ENCODE measurements at places on chromosomes 4 and X.

DNA sequence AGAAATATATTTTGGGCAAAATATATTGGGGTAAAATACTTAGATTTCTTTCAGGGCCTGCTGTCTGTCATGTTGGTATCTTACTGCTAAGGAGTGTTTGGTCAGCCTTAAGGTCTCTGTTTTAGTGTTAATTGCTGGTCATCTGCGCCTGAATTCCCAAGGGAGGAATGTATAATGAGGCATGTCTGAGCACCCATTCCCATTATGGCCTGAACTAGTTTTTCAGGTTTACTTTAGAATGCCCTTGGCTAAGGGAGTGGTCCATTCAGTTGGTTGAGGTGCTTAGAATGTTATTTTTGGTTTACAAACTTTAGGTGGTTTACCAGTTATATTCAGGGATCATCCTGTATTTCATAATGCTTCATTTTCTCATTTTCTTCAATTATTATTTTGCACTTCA lies 125.9 kb downstream of the CFAP299 start:
- no peaks in the 10 kb centered on the region for H3K27me3 ChIP-seq
- H3K4me3 ChIP-seq, result no peak overlapping the region
- no peak overlapping the region for H3K27ac ChIP-seq
- peaks cover 13% of the 10 kb centered on the region for H3K4me1 ChIP-seq

DNA sequence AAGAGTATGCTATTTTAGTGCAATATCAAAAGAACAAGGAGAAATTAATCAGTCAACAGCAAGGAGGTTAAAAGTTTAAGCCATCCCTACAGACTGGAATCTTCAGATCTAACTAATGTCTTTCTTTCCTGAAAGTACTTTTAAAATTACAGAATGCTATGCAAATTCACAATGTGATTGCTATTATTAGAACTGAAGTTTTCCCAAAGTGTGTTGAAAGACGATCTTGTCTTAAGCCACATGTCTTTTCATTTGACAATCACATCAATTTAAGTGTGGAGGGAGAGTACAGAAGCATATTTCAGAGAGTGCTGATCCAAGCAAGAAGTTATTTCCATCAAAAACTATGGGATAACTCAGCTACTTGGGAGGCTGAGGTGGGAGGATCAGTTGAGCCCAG lies 64.7 kb upstream of the TNIP3 start:
- H3K4me1 ChIP-seq, result peaks cover 44% of the 10 kb centered on the region
- H3K4me3 ChIP-seq, result no peak overlapping the region
- H3K36me3 ChIP-seq, result no peaks in the 10 kb centered on the region
- no peaks in the 10 kb centered on the region for H3K27me3 ChIP-seq
- H3K27ac ChIP-seq, result no peak overlapping the region

- H3K4me3 ChIP-seq, result no peak overlapping the region
- H3K27me3 ChIP-seq, result no peaks in the 10 kb centered on the region
- H3K27ac ChIP-seq, result peak overlapping the region; percentile 87
- no peaks in the 10 kb centered on the region for H3K36me3 ChIP-seq
Observed at GRCh38 chrX:13024986-13025385, 19.4 kb downstream of the FAM9C start.

- peaks cover 4% of the 10 kb centered on the region for H3K4me1 ChIP-seq
- no peak overlapping the region for H3K4me3 ChIP-seq
Observed at GRCh38 chrX:10197279-10198210, 40.8 kb downstream of the CLCN4 start.

- peak; percentile 25 for DNase-seq
- no peaks in the 10 kb centered on the region for H3K27me3 ChIP-seq
- H3K27ac ChIP-seq, result no peak overlapping the region
Observed at GRCh38 chrX:49209434-49210251, 9.7 kb upstream of the SYP start.

DNA sequence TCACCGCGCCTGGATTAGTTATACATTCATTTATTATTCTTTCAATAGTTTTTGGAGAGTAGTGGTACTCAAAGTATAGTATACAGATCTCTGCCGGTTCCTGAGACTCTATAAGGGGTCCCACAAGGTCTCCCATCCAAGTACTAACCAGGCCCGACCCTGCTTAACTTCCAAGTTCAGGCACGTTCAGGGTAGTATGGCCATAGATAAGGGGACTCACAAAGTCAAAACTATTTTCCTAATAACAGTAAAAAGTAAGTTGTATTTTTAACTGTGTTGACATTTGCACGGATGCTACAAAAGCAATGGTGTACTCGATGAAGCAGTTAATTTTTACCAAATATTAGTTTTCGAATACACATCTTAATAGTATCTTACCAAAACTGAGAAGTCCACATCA lies 84.4 kb upstream of the STK26 start:
- H3K27me3 ChIP-seq, result no peaks in the 10 kb centered on the region
- no peak overlapping the region for H3K4me3 ChIP-seq
- no peak overlapping the region for H3K27ac ChIP-seq
- no peaks in the 10 kb centered on the region for H3K36me3 ChIP-seq
- no peaks in the 10 kb centered on the region for H3K4me1 ChIP-seq

GRCh38 chr4:123430031-123430430 lies 33.4 kb downstream of the SPRY1 start:
- no peaks in the 10 kb centered on the region for H3K27me3 ChIP-seq
- peak; percentile 57 for DNase-seq
- H3K4me3 ChIP-seq, result no peak overlapping the region
- peaks cover 31% of the 10 kb centered on the region for H3K36me3 ChIP-seq

GRCh38 chr4:82839624-82840023 lies 41.0 kb upstream of the SCD5 start:
- no peaks in the 10 kb centered on the region for H3K4me1 ChIP-seq
- no peaks in the 10 kb centered on the region for H3K27me3 ChIP-seq
- H3K27ac ChIP-seq, result no peak overlapping the region
- no peak for DNase-seq
- peaks cover 45% of the 10 kb centered on the region for H3K36me3 ChIP-seq

Data from activated naive CD8-positive, alpha-beta T cell treated with anti-CD3 and anti-CD28 coated beads, Interleukin-2, amount 50 U/mL, for 24 hours (primary cell).